Hematopoietic multipotent progenitor cell treated with erythropoietin and hydrocortisone succinate and interleukin-3 and kit ligand, for 8 days (in vitro differentiated cells): ENCODE measurements at places on chromosomes 5 and 9.

DNA sequence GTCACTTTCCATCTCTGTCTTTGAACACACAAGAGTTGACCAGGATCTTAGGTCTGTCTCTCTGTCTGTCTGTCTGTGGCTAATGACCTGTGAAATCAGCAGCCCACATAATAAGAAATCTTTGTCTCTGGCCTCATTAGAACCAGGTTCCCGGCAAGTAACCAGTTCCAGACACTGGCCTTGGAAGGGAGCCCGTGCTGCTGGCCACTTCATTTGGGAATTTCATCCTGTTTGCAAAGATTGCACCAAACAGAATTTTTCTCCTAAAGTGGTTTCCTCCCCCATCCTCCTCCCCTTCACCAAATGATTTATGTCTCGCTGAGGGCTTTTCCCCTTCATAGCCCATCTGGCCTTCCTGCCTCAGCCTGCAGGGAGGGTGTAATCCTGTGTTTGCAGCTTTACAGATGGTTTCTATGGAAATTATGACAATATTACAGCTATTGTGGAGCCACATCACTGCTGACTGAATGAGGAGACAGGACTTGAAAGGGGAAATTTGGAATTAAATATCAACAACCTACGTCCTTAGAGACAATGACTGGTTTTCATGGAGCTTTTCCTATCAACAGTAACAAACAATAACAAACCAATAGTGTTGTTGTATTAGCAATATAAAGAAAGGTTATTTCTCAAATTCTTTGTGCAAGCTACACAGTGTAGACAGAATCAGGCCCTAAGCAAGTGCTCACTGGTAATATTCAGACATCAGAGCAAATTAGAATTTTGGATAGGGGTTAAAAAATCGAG, 25.7 kb downstream of the DPYSL3 start:
- DNase-seq = no peak

GRCh38 chr5:998246-999031, 10.2 kb upstream of the NKD2 start:
- no peak for DNase-seq

DNA sequence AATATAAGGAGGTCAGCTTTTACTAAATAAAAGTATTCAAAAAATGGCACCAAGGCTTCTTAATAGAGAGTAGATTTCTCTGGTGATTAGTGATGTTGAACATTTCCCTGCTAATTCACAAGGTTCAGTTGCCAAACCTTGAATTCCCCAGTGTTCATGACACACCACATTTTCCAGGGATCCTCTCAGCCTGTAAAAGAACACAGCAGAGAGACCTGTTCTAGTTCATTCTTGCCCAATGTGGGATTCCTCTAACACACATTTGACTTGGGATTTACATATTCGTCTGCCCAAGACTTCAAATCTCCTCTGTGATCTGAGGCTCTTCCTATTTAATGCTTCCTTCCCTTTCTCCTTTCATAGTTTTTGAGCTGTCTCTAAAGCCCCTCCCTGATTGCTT, 273.2 kb upstream of the CDH9 start:
- no peak for DNase-seq

DNA sequence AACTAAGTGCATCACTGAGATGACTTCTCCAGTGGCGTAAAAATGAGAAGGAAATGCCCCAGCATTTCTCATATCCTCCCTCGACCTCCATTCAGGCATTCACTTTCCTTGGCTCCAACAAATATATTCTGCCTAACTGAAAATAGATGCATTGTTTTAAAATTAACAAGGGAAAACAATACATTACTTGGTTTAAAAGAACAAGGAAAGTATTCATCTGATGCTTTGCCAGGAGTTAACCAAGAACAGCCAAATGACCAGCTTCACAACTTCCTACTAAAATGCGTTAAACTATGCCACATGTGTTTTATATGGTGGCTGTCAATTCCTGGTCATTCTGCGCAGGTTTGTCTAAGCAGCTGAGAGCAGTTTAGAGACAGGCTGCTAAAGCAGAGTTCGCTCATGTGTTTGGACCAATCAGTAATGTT, 121.4 kb downstream of the GNAQ start:
- peak; percentile 74 for DNase-seq

DNA sequence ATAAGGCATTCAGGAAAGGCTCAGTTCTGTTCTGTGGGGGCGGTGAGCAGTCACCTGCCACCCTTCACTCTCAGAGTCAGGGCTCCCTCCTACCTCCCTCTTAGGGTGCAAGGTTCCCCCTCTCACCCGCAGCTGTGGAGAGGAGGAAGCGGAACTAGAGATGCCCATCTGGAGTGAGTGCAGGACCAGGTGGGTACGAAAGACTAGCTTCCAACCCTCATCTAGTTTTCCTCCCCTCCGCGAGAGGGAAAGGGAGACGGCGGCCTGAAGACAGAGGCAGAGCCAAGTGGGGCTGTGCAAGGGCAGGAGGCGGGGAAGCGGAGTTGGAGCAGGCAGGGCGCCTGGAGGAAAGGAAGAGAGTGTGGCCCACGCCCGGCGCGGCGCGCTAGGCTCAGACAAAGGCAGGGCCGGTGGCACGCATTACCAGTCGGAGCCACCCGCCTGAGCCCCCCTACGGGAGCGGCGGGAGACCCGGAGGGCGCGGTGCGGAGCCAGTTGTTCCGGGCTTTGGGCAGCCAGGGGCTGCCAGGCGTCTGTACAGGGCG, 7.3 kb downstream of the PRR7 start:
- no peak for DNase-seq

DNA sequence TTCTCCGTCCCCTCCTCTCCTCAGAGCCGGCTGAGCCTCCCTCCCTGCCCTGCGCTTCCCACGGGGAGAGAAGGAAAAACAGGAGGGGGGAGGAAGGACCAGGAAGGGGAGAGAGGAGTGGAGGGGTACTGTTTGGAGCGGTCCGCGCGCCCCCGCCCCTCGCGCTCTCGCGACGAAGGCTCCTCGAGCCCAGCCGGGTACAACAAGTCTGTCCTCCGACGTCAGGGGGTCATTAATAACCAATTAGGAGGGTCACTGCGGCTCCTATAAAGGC, 480 bp upstream of the PRDM12 start:
- no peak for DNase-seq

GRCh38 chr5:139958432-139959148, 84.5 kb downstream of the NRG2 start:
- DNase-seq = no peak

DNA sequence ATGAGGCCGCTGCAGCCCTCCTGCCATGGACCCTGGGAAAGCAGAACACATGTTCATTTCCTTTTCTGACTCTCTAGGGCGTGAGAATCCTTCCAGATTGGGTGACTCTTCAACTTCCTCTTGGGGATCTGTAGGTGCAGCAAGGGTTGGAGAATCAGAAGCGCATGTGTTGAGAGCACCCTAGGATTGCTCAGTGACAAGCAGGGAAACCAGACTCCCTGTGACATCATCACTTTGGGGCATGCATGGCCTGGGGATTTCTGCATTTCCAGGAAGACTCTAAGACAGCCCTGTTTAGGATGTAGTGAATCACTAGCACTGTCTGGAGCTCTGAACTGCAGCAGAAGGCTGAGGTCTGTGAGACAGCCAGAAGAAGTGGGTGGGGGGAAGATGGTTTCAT, 15.1 kb upstream of the LCP2 start:
- no peak for DNase-seq

GRCh38 chr5:157855404-157855994, 3.4 kb downstream of the CLINT1 start:
- peak; percentile 75 for DNase-seq

DNA sequence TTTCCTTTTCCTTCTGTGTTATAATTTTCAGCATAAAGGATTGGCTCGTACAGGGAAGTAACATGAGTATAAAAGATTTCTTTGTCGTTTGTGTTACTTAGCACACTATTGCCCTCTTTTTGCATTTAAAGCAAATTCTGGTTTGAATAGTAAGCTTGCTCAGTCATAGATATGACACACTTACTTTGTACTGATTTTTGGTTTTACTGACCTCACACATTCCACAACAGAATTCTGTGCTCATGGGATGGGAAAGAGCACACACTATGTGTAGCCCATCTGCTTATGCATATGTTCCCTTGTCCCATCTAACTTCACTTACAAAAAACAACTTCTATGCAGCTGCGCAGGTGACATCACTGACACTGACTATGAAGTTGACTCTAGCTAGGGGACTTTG, 111.9 kb upstream of the MTAP start:
- no peak for DNase-seq

DNA sequence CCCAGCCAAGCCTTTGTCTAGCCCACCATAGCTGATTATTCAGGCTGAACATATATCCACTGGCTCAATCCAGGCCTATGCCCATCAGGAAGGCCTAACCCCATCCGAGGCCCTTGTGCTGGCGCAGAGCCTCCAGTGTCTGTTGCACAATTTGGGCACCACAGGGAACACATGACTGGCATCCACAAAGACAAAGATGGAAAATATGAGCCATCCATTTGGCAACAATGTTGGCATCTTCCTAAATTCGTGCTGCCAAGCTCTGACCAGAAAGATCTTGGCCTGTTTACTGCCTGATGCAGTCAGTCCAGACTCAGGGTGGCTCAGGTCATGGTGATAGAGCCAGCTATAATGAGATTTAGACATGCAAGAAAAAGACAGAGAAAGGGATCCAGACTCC, 233.8 kb downstream of the PIK3R1 start:
- no peak for DNase-seq

DNA sequence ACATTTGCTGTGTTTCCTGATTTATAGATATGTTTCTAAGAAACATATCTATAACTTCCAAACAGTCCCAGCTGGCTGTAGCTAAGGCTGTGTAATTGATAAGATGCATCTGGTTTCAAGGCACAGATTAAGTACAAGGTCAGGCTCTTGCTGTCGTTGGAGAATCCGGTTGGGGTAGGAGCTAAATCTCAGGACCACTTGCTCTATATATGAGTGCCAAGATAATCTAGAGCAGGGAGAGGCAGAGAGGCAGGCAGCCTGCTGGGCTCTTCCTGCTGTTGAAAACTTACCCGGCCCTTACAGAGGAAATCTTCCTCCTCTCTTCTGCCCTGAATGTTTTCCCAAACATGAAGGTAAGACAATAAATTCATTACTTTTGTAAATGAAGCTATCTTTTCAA, at the start of gene C7:
Gene C7 (plus strand): TSS at position 234 of the 400 bp plus-strand sequence. CDS start 114 bp downstream, at position 348.
- peak; percentile 37 for DNase-seq
